ENCODE measurements at places on chromosomes 2 and 18.

DNA sequence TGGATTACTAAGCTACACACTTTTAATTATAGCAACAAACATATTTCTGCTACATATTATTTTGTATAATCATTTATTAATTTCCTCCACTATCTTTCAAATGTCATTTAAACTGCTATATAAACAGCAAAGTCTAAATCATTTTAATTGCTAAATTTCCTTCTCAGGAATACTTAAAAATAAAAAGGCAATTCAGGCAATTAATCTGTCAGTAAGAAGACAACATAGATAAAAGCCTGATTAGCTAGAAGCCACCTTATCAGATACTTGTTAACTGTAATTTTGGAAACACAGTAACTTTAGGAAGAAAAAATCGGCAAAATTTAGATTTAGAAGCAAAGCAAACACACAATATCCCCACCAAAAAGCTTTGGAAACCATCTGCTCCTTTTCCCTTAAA lies 188.2 kb upstream of the ZNF804A start:
- H3K4me3 ChIP-seq: no peak overlapping the region
- no peaks in the 10 kb centered on the region for H3K36me3 ChIP-seq
- H3K27me3 ChIP-seq: no peaks in the 10 kb centered on the region
- H3K4me1 ChIP-seq: no peaks in the 10 kb centered on the region
- DNase-seq: no peak

DNA sequence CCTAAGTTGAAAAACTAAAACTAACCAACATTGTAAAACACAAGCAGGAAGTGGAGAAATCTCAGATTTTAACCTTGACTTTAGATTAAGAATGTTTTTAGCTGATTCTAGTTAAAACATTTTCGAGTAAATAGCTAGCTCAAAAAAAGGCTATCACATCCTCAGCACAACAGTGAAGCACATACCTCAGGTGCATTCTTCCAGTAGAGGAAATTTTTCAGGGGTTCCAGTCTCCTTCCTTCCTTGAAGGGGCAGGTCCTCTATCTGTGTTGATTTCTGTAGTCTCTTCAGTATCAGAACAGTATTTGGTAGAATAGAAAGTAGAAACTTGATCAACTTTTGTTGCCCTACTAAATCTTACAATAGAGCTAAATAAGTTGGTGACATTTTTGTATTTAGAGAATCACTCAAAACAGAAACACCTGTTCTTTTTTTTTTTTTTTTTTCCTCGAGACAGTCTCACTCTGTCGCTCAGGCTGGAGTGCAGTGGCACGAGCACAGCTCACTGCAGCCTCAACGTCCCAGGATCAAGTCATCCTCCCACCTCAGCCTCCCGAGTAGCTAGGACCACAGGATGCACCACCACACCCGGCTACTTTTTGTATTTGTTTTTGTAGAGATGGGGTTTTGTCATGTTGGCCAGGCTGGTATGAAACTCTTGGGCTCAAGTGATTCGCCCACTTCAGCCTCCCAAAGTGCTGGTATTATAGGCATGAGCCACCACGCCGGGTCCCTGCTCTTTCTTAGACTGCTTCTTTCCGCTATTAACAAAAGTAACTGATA lies 6.9 kb upstream of the GPR155 start:
- H3K27me3 ChIP-seq: no peaks in the 10 kb centered on the region
- H3K4me3 ChIP-seq: peak overlapping the region; percentile 42
- peaks cover 19% of the 10 kb centered on the region for H3K4me1 ChIP-seq

GRCh38 chr2:122186761-122187222 lies 431.3 kb downstream of the TSN start:
- no peak overlapping the region for H3K27ac ChIP-seq
- no peak for DNase-seq
- no peaks in the 10 kb centered on the region for H3K27me3 ChIP-seq
- no peak overlapping the region for H3K4me3 ChIP-seq

DNA sequence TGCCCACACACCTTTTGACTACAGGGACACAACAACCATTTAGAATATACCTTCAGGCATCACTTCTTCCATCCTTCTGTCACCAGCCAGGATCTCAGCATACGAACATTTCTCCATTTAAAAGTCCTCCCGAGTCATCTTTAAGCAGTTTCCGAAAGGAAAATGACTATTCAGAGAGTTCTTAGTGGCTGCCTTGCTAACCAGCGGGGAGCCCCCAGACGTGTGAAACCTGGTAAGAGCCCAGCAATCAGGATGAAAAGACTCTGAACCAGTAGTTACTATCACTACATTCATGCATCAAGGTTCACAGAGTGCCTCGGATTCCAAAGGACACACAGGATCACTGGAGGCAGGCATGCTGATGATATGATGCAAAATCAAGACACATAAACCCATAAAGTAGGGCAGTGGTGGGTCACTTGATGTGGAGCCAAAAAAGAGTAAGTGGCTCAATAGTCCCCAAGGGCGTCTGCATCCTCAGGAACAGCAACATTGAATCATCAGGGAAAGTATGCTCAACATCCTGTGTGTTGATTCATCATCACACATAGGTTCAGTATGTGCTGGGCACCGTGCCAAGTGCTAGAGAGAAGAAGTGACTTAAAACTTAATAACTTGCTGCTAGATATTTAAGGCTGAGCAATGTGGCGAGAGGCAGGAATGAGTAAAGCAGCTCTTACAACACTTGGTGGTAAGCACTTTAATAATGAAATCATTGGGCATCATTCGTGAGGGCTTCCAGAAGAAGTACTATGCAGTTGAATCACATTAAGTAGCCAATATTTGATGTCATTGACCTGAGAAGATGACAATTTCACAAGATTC lies 4.4 kb downstream of the CCL20 start:
- H3K36me3 ChIP-seq: no peaks in the 10 kb centered on the region
- no peak for DNase-seq
- H3K27ac ChIP-seq: no peak overlapping the region
- no peaks in the 10 kb centered on the region for H3K27me3 ChIP-seq
- no peak overlapping the region for H3K4me3 ChIP-seq
- H3K4me1 ChIP-seq: no peaks in the 10 kb centered on the region

DNA sequence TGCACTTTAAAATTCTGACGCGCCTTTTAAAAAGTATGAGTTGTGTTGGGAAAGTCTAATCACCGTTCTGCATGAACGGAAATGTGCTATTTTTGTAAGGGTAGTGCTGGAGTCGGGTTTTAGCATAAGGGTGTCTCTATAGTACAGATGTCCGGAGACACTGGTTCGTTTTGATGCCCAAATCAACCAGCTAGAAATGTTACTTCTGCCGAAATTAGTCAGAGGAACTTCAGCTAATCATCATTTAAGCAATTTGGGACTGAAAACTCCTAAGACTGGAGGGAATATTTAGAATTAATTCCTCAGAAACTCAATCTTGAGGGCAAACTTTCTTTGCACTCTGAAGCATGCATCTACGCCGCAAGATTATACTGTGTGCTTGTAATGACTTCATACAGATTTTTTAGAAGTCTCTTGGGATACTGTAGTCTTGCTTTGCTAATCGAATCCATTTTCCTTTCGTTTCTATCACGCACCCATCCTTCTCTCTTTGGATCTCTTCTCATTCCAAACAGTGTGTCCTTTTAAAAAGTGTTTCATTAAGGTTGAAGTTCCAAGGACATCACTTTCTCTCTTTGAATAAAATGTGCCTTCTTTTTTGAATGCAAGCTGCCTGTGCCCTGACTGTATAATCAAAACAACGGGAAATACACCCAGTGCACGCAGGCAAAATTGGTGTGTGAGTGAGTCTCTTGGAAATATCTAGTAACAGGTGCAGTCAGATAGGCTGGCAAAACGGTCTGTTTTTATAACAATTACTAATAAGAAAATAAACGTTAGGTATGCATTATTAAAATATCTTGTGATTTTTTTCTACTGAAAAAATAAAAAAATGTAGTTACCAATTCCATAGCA lies 270.9 kb upstream of the TCF4 start:
- DNase-seq: no peak
- no peaks in the 10 kb centered on the region for H3K4me1 ChIP-seq
- H3K4me3 ChIP-seq: no peak overlapping the region
- no peaks in the 10 kb centered on the region for H3K27me3 ChIP-seq
- H3K27ac ChIP-seq: no peak overlapping the region

- H3K27me3 ChIP-seq: no peaks in the 10 kb centered on the region
- H3K27ac ChIP-seq: no peak overlapping the region
- H3K4me3 ChIP-seq: no peak overlapping the region
- no peaks in the 10 kb centered on the region for H3K36me3 ChIP-seq
- no peaks in the 10 kb centered on the region for H3K4me1 ChIP-seq
Observed at GRCh38 chr2:6421138-6421730, 444.5 kb downstream of the CMPK2 start.

- no peak for DNase-seq
- no peak overlapping the region for H3K27ac ChIP-seq
- H3K4me1 ChIP-seq: no peaks in the 10 kb centered on the region
- no peaks in the 10 kb centered on the region for H3K27me3 ChIP-seq
- no peaks in the 10 kb centered on the region for H3K36me3 ChIP-seq
- no peak overlapping the region for H3K4me3 ChIP-seq
Observed at GRCh38 chr2:101501443-101501842, 26.5 kb upstream of the RFX8 start.

DNA sequence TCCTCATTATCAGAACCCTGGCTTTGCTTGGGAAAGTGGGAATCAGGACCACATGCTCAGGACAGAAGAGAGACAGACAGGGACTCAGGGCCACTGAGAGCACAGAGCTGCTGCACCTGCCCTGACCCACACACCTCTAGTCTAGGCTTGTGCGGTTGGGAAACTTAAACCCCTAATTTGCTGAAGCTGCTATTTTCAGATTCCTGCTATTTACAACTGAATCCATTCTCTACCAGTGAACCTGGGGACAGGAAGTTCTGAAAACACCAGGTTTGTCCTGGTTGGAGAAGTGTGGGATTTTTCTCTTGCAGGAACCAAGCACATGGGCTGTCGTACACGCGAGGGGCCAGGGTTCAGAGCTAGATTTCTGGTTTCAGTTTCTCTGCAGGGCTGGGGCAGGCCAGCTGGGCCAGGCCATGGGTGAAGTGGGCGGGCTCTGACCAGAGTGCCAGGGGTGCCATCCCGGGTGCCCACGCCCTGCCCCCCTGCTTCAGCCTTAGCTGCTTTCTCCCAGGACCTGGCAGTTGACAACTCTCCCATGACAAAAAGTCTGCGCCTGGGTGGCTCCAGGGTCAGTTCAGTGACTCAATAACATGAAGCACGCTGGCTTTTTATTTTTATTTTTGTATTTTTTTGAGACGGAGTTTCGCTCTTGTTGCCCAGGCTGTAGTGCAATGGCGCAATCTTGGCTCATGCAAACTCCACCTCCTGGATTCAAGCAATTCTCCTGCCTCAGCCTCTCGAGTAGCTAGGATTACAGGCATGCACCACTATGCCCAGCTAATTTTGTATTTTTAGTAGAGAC lies 51.3 kb upstream of the SLC1A4 start:
- peak overlapping the region; percentile 75 for H3K4me3 ChIP-seq
- 0 out of 2 replicates have a peak, but pooled peaks cover 6% of the 10 kb centered on the region for H3K36me3 ChIP-seq
- no peaks in the 10 kb centered on the region for H3K27me3 ChIP-seq

- no peak overlapping the region for H3K4me3 ChIP-seq
- DNase-seq: no peak
- H3K4me1 ChIP-seq: no peaks in the 10 kb centered on the region
- H3K36me3 ChIP-seq: peaks cover 3% of the 10 kb centered on the region
- no peak overlapping the region for H3K27ac ChIP-seq
Observed at GRCh38 chr2:238180554-238180953, 21.8 kb downstream of the ERFE start.

DNA sequence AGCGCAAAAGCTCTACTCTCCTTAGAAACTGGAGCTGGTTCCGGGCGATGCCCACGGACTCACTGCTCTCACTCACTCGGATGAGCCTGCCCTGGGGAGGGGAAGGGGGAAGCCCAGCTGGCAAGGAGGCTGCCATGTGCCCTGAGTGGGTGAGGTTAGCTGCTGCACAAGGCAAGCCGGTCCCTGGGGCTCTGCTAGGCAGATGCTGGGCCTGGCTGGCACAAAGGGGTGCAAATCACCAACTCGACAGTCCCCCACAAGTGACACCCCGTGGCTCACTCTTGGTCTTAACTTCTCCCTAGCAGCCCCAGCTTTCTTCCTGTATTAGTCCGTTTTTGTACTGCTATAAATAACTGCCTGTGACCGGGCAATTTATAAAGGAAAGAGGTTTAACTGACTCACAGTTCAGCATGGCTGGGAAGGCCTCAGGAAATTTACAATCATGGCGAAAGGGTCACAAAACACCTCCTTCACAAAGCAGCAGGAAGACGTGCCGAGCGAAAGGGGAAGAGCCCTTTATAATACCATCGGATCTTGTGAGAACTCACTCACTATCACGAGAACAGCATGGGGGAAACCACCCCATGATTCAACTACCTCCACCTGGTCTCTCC lies 33.2 kb downstream of the ADCY3 start:
- no peaks in the 10 kb centered on the region for H3K27me3 ChIP-seq
- no peak for DNase-seq
- peaks cover 16% of the 10 kb centered on the region for H3K4me1 ChIP-seq
- no peak overlapping the region for H3K4me3 ChIP-seq
- H3K27ac ChIP-seq: no peak overlapping the region

GRCh38 chr18:3230401-3231334 lies 10.9 kb upstream of the MYOM1 start:
- DNase-seq: no peak
- H3K36me3 ChIP-seq: no peaks in the 10 kb centered on the region
- H3K27me3 ChIP-seq: no peaks in the 10 kb centered on the region
- H3K4me3 ChIP-seq: no peak overlapping the region

- no peaks in the 10 kb centered on the region for H3K4me1 ChIP-seq
- H3K4me3 ChIP-seq: no peak overlapping the region
- no peak for DNase-seq
- H3K36me3 ChIP-seq: no peaks in the 10 kb centered on the region
- H3K27me3 ChIP-seq: no peaks in the 10 kb centered on the region
- no peak overlapping the region for H3K27ac ChIP-seq
Observed at GRCh38 chr2:69222953-69223658, 163.9 kb downstream of the GFPT1 start.

DNA sequence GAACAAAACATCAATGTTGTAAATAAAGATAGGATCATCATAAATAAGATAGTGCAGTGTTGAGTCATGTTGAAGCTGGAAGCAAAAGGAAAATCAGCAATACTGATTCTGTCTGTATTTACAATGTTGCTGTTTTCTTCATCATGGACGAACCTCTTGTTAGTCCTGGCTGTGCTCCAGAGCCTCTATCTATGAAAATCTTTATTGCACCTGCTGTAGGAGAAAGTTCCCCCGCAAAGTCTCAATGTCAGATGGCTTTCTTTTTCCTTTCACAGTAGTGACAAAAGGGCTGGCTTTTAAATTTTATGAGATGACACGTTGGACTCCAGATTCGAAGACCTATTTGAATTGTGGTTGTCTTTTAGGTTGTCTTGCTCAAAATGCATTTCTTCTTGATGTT lies 98.5 kb upstream of the LRRTM1 start:
- no peak for DNase-seq
- H3K4me1 ChIP-seq: no peaks in the 10 kb centered on the region
- no peaks in the 10 kb centered on the region for H3K27me3 ChIP-seq
- no peaks in the 10 kb centered on the region for H3K36me3 ChIP-seq
- no peak overlapping the region for H3K4me3 ChIP-seq

- H3K27ac ChIP-seq: no peak overlapping the region
- no peaks in the 10 kb centered on the region for H3K27me3 ChIP-seq
- no peaks in the 10 kb centered on the region for H3K36me3 ChIP-seq
- H3K4me1 ChIP-seq: no peaks in the 10 kb centered on the region
Observed at GRCh38 chr2:45343251-45344017, 267.6 kb downstream of the SRBD1 start.

Data from MM.1S (cell line).